Neuronal stem cell (in vitro differentiated cells): ENCODE measurements at places on chromosomes 2 and 18.
A peak's percentile ranks its signal among the peaks of the same experiment; 100 is the strongest.

DNA sequence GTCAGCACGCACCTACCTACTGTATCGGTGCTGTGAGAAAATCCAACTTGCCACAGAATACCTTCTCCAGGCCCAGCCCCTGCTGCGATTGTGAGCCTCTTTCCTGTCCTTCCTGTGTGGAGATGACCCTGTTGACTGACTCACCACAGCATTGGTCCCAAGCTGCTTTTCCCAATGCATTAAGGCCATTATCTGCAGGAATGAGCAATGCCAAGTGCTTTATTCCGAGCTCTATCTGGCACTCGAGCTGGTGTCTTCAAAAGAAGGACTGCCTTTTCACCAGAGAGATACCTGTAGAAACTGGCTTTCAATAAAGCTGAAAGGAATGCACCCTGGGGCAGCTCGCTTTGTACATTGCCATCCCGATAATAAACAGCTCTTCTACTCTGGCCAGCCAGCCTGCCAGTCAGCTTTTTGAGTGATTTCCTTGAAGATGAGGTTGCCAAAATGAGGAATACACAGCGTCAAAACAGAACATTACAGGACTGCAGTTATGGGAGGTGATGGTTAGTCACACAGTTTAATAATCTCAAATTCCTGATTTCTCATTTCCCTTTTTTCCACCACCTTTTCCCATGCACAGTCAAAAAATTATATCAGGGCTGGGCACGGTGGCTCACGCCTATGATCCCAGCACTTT, 8.3 kb upstream of the RNF103 start:
- DNase-seq, result no peak

DNA sequence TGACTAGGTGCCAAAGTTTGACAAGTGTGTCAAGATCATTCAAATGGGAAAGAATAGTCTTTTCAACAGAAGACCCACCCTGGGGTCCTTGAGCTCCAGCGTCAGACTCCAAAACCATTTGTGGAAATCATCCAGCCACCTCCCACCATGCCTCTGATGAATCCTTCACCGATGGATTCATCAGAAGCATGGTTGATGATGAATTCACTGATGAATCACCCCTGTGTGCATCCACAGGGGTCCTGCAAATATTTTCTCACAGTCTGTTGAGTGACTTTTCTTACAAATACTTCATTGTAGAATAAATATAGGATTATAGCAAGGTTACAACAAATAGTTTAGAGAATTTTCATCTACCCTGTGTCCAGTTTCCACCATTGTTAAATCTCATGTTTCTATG, 4.3 kb downstream of the UGT1A9 start:
- DNase-seq, result no peak

DNA sequence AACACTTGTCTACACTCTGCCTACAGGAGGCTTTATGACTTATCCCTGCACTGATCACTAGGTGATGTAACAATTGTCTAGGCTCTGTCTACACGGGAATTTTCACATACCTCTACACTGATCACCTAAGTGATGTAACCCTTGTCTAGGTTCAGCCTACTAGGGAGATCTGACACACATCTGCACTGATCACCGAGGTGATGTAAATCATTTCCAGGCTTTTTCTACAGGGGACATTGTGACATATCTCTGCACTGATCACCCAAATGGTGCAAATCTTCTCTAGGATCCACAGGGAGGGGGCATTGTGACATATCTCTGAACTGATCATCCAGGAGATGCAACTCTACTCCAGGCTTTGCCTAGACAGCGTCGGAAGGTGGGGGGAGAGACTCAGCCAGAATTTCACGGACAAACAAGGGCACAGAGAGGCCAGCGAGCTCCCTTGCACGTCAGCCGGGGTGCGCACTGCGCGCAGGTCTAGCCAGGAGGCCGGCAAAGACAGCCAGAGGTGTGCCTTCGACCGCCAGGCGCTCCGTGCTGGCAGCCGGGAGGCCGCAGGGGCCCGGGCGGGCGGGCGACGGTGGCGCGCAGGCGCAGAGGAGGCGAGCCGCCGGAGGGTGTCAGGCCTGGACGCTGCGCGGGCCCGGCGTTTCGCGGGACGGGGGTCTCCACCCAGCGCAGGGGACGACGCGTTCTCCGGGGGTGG, 46.9 kb upstream of the USP14 start:
- peak; percentile 72 for DNase-seq

DNA sequence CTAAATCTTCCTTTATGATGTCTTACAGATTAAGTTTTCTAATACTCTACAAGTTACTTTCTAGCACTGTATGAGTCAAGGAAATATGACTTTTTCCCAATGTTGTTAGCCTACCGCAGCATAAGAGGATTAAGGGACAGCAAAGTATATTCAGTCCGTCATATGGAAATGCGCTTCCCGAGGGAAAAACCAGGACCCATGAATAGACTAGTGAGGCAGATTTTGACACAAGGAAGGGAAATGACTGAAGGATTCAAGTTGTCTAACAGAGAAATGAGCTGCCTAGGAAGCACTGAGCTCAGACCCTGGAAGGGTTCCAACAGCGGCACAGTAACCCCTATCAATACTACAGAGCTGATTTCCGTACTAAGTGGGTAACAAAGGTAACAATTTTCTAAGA, 12.0 kb downstream of the SEPTIN10 start:
- DNase-seq, result no peak

DNA sequence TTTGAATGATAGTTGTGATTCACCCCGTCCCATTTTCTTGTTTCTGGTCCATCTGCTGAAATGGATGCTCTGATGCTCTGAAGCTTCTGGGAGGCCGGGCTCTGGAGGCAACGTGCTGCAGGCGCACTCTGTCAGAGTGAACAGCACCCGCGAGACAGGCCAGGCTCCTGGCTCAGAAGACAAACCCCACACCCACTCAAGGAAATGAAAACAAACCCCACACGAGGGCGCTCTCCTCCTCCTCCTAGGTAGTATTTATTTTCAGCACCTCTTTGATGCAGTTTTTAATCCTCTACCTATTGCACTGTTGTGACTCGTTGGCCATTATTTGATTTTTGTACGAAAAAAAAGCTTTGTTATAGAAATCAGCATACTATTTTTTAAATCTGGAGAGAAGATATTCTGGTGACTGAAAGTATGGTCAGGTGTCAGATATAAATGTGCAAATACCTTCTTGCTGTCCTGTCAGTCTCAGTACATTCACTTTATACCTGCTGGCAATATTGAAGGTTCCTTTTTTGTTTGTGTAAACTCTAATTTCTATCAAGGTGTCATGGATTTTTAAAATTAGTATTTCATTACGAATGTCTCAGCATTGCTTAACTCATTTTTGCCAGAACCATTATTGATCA, 10.3 kb upstream of the CHST10 start:
- no peak for DNase-seq

- no peak for DNase-seq
These were observed 84.0 kb upstream of the TMEM200C start for GRCh38 chr18:5979176-5979888.

DNA sequence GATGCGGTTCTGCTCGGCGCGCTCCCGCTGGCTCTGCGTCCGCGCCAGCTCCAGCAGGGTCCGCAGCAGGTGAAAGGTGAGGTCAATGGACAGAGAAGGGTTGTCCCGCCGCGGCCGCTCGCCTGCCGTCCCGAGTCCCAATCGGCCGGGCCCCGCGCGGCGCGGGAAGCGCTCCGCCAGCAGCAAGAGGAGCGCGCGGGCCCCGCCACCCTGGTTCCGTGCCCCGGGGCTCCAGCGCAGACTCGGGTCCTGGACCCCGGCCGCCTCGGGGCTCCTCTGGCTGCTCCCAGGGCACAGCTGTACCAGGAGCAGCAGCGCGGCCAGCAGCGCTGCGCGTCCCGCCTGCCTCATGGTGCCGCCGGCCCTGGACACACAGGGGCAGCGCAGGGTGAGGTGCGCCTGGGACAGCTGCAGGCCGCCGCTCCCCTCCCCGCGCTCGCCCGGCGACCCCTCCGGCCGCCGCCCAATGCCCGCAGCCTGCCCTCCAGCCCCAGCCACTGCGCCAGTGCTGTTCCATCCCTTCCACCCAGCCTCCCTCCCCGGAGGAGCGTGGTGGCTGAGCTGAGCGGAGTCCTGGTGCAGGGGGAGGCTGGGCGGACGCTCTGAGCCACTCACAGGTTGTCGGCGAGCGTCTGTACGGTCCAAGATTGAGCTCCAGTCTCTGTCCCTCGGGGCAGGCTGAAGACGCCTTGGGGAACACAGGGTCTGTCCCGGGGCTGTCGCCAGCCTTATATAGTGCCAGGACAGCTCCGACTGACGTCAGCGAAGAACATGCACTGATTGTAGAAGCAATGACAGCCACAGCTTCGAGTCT, 493 bp downstream of the UCN start:
- DNase-seq, result no peak

DNA sequence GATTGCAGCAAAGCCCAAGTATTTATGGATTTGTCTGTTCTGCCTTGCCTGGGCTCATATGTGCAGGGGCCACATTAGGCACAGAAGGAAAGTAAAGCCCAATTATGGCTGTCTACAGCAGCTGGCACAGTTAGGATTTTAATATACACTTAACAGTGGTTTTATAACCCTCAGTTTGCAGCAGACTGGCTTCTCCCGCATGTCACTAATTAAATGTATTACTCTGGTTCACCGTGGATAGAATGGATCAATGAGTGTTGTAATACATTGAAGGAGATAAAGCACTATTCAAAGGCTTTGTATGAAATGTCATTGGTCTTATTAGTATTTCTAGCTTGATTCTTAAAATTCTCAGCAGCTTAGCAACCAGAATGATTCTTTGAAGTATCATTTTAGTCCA, 320.2 kb downstream of the KCNS3 start:
- DNase-seq, result no peak
